ENCODE measurements at places on chromosomes 7 and 10.

DNA sequence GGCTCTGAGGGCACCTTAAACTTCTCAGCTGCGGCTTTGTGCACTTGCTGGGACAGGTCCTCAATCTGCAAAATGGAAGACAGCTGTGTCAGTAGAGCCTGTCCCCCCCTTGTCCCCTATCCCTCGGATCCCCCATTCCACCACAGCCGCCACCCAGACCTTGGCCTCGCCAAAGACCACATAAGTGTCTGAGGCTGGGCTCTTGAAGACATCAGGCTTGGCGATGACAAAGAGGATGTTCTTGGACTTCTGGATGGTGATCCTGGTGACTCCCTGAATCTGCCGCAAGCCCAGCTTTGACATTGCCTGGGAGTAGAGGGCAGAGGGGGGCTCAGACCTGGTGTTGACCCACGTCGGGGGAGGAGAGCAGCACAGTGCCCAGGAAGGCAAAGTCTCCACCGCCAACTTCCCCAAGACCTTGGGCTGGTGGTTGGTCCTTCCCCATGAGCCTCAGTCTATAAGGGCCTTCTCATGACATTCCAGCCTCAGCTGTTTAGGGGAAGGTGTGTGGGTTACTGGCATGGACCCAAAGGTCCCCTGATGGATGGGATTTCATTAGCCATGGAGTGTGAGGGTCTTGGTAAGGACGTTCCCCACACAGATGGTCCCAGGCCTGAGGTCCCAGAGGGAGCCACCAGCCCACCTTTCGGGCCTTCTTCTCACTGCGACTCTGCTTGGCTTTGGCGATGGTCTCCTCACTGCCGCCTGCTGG is 7.7 kb downstream of the NACAD start:
- no peak for DNase-seq

GRCh38 chr7:35817930-35818329 is 17.1 kb downstream of the SEPTIN7 start:
- no peak for DNase-seq

- DNase-seq, result no peak
Measured at GRCh38 chr10:49109669-49110340, 5.5 kb downstream of the VSTM4 start.

DNA sequence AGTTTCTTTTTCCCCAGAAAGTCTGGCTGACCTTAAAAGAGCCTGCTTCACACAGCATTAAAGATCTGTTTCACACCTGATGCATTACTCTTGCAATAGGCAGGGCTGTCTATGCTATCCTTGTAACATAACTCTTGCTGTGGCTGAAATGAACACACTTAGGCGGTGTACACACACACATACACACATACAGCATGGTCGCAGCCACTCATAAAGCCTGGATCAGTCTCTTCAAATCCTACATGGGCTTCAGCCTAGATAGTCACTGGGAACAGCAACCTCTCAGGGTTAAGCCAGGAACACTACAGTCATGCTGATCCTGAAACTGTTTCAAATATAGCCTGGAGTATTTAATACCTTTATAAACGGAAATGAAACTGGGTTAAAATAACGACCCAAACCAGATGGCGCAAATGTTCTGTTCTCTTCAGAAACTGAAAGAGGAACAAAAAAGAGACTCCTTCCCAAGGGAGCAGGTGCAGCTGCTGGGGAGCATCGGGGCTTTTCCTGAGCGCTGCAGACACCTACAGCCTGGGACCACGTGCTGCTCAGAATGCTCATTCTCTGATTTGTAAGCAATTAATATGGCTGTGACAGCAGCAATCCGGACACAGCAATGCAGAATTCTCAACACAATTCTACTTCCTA is 61.0 kb upstream of the SFMBT2 start:
- no peak for DNase-seq

- DNase-seq, result no peak
Measured at GRCh38 chr10:44989597-44990301, 11.0 kb upstream of the ZNF22 start.

DNA sequence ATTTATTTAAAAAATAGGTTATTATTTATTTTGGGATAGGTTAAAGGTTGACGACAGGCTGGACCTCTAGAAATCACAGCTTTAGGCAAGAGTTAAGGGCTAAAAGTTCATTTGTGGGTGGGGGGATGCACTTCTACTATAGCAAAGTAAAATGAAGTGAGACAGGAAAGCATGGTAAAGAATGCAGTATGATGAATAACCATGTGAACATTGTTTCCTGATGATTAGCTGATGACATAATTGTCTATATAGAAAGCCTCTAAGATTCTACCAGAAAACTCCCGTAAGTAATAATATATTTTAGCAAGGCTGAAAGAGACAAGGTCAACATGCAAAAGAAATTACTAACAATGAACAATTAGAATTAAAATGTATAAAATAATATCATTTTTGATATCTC is 25.7 kb upstream of the PRSS37 start:
- DNase-seq, result no peak

- DNase-seq, result no peak
Measured at GRCh38 chr10:24360282-24361127, 151.6 kb downstream of the KIAA1217 start.

GRCh38 chr7:115009736-115010440 is 88.0 kb downstream of the MDFIC start:
- no peak for DNase-seq

DNA sequence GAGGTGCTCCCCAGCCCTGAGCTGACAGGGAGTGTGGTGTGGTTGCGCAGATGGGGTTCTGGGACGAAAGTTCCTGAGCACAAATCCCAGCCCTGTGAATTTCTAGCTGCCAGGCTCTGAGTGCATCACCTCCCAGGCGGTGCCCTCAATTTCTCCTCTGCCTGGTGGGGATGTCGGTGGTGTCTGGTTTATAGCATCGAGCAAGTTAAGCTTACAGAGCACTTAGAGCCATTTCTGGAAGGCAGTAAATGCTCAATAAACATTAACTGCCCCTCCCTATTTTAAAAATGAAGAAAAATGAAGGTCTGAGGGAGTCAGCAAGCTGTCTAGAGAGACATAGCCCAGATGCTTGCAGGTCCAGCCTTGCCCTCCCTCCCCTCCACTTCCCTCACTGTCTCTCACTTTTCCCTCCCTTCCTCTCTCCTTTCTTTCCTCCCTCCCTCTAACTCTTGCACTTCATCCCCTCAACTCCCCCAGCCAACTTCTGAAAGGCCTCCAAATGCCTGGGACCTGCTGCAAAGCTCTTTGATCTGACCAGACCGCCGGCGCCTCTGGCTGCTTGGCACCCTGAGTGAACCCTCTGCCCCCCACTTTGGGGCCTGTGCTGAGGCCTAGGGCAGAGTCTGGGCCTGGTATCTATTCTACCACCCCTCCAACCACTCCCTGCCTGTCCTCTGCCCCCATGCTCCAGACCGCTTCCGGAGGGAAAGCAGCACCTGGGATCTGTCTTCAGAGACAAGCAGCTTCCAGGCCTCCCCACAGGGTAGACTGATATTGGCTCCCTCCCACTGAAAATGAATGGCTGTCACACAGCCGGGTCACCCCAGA is 438.3 kb downstream of the RPS24 start:
- DNase-seq, result no peak

DNA sequence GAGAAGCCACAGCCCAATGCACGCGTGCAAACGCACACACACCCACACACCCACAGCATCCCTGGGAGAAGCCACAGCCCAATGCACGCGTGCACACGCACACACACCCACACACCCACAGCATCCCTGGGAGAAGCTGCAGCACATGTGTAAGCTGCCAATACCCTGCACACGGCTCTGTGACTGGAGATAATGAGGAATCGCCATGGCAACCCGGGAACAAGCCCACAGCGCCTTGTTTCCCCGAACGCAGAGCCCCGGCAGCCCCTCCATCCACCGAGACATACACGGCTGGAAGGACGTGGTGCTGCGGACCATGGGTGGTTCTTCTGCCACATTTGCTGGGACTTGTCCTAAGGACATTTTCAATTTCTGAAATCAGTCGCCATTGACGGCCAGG is 221.3 kb downstream of the PTPRN2 start:
- DNase-seq, result no peak

- DNase-seq, result no peak
Measured at GRCh38 chr7:22864855-22865601, 42.4 kb upstream of the TOMM7 start.

All from esophagus squamous epithelium (tissue), 5 donors.